ENCODE measurements at places on chromosomes 1 and 21. TPM values are rescaled to one million over a fixed set of nuclear protein-coding genes. Genes with fewer than 3 reads are reported as not detected.

Gene OR2T33
- total RNA-seq = not detected

Gene TTC22
- total RNA-seq = not detected

Gene CLDN19
- total RNA-seq = not detected

Gene CD48
- total RNA-seq = not detected

Gene LACTBL1
- total RNA-seq = not detected

Gene HPDL
- 0.86 TPM for total RNA-seq

Gene SPATA1
- 0.46 TPM for total RNA-seq

Gene MAP3K21
- 0.10 TPM for total RNA-seq

Gene FBLIM1
- 121 TPM for total RNA-seq

Gene LCE1B
- not detected for total RNA-seq

Gene IL19
- total RNA-seq = not detected

Gene BCL10
- total RNA-seq = 17.3 TPM

Gene DCST2
- 0.07 TPM for total RNA-seq

Gene IL12RB2
- total RNA-seq = not detected

Gene RHEX
- total RNA-seq = not detected

Gene WNT3A
- total RNA-seq = not detected

Gene LAD1
- not detected for total RNA-seq

Gene RNASEL
- 13.4 TPM for total RNA-seq

Gene ENSA
- total RNA-seq = 62.0 TPM

Gene TNFRSF18
- not detected for total RNA-seq

Gene CFAP141
- not detected for total RNA-seq

Gene GNAT2
- total RNA-seq = 0.33 TPM

Gene CFAP126
- not detected for total RNA-seq

Gene CCDC30
- 1.4 TPM for total RNA-seq

Gene KRTAP13-2
- total RNA-seq = not detected

Gene RHBDL2
- total RNA-seq = 0.91 TPM

Gene SLC16A1
- total RNA-seq = 109 TPM

Gene DIO1
- total RNA-seq = not detected

Gene MED8
- 51.9 TPM for total RNA-seq

Gene S100A3
- total RNA-seq = 1.7 TPM

Gene ATAD3C
- total RNA-seq = 0.40 TPM

Gene CLDN17
- not detected for total RNA-seq

Gene LIN28A
- not detected for total RNA-seq

Gene SLC44A3
- total RNA-seq = 2.2 TPM

Gene KIF14
- total RNA-seq = 1.3 TPM

Gene FCRL1
- total RNA-seq = not detected

Gene TTC3
- 373 TPM for total RNA-seq

Gene KLHDC8A
- total RNA-seq = not detected
